Adrenal gland (tissue), 19 donors: ENCODE measurements at places on chromosomes 11 and 22. TPM values are rescaled to one million over a fixed set of nuclear protein-coding genes. Genes with fewer than 3 reads are reported as not detected.

- no peaks in the 10 kb centered on the region for H3K4me1 ChIP-seq
- H3K27ac ChIP-seq = no peak overlapping the region
- no peak for DNase-seq
Observed at GRCh38 chr22:42039271-42039670, 31.3 kb downstream of the NAGA start.

DNA sequence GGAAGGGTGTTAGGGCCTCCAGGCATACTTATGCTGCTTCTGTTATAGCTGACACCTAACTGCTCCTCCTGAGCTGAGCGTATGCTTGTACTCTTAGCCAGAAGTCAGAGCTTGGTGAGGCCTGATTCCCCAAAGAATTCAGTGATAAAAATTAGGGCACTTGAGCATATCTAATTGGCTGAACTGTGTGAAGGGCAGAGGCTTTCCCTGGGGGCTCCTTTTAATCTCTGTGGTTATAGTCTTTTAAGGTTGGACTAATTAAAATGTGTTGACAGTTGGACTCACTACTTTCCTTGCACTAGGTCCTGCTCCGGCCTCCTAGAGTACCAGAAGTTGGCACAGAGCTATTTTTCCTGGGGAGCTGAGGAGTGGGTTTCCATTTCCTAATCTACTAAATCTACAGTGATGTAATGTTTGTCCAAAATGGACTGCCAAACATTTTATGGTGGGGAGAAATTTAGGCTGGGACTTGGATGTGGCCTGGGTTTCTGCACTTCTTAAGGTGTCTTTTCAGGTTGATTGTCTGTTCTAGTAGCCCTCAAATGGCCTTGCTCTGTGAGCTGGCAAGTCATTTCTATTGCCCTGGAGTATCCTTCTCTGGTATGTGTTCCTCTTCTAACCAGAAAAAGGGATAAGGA, 18.4 kb downstream of the STIM1 start:
- no peak for DNase-seq
- no peak overlapping the region for H3K4me3 ChIP-seq
- H3K27ac ChIP-seq = no peak overlapping the region
- H3K4me1 ChIP-seq = no peaks in the 10 kb centered on the region

DNA sequence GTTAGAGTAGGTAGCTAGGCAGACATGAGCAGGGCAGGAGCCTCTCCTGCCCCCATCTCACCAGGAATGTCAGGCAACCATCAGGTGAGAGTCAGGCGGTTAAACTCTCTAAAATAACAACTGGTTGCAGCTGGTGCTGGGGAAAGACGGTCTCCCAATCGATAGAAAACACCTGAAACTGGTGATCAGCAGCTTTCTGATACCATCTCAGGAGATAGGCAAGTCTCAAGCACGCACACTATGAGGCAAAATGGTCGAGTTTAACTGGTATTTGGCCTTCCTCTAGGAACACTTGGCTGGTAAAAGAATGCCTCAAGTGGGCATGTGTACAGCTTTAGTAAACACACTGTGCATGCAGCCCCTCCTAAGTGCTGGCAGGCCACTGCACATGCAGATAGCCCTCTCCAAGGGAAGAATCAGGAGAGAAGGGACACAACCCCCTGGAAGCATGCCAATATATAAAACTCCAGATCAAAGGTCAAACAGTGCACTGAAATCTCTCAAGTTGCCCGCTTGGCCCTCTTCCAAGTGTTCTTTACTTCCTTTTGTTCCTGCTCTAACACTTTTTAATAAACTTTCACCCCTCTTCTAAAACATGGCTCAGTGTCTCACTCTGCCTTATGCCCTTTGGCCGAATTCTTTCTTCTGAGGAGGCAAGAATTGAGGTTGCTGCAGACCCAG, 88.7 kb downstream of the USP35 start:
- H3K27me3 ChIP-seq = no peaks in the 10 kb centered on the region
- DNase-seq = no peak
- H3K27ac ChIP-seq = no peak overlapping the region
- H3K4me1 ChIP-seq = peaks cover 7% of the 10 kb centered on the region
- H3K4me3 ChIP-seq = no peak overlapping the region

CCDC87 gene
- 0.52 TPM for total RNA-seq

RNASEH2C gene
- 73.3 TPM for total RNA-seq

ADM2 gene
- not detected for total RNA-seq
